Eye (tissue), 1 donor: ENCODE measurements at places on chromosomes 16 and 17.

DNA sequence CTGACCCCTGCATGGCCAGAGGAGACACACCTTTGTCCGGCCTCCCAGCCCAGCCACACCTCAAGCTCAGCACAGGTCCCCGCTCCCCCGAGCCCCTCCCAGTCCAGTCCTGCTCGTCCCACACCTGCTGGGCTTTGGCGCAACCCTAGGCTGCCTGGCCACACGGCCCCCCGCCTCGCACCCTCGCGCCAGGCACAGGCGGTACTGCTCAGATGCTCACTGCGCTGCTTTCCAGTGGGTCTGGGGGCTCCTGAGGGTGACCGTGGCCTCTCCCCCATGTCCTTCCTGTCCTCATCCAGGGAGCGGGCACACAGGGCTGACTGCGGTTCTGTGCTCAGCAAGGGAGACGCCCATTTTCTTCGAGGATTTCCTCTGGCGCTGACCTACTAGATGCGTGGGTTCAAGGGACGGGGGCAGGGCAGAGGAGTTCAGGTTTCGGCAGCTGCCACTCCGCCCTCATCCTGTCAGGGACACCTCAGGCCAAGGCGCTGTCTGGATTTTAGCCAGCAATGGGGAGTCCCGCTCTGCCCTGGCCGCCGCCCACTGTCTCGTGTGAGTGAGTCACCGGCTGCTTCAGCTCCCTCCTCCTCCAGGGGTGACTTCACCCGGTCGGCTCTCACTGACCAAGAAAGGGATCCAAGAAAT is 118.0 kb upstream of the ZNF469 start:
- peak; percentile 62 for DNase-seq

- DNase-seq, result no peak
Measured at GRCh38 chr16:2046893-2047329, 723 bp downstream of the NTHL1 start.

- peak; percentile 21 for DNase-seq
Measured at GRCh38 chr17:47621293-47622179, 28.2 kb upstream of the KPNB1 start.

- DNase-seq, result no peak
Measured at GRCh38 chr17:74814453-74814852, 38.3 kb upstream of the NAT9 start.

DNA sequence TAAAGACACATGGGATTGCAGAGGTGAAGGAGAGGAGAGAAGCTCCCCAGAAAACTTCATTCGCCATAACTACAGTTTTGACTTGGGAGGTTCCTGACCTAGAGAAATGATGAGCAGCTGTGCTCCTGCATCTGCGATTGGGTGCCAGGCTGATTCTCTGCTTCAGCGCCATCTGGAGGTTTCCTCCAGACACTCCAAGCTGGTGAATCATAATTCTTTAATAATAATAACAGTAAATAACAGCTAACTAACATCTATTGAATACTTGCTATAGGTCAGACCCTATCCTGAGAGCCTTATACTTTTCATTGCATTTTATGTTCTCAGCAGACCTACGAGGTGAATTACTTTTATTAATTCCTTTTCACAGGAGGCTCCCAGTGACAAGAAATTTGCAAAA is 575.8 kb downstream of the TOX3 start:
- peak; percentile 57 for DNase-seq

DNA sequence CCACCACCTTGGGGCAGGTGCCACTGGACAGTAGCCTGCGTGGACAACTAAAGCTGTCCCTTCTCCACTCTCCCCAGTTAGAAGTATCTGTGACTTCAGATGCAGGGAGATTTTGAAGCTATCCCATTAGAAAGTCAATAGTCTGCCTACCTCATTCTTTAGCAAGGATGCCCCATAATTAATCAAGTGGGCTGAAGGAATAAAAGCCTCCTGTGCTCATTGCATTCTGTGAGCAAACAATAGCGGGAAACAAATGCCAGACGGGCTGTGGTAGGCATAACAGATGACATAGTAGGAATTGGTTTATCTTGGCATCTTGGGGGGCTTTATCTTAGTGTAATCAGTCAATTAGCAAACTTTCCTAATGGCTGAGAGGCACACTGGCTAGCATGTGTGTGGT is 96.7 kb upstream of the HSBP1 start:
- no peak for DNase-seq

DNA sequence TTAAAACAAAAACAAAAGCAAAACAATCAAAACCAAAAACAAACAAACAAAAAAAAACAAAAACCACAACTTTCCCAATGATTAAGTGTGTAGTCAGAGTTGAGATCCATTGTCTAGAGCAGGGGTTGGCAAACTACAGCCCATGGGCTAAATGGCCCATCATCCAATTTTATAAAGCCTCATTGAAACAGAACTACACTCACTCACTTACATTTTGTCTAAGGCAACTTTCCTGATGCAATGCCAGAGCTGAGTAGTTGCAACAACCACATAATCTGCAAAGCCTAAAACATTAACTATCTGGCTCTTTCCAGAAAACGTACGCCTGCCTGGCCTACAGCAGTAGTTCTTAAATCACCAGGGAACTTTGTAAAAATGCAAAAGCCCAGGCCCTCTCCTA is 124.1 kb downstream of the SOX9 start:
- no peak for DNase-seq

- no peak for DNase-seq
Measured at GRCh38 chr17:77572065-77572601, 386.4 kb upstream of the TNRC6C start.

GRCh38 chr16:72107371-72107770 is 13.7 kb downstream of the DHX38 start:
- no peak for DNase-seq

GRCh38 chr16:21088646-21089538 is 61.8 kb downstream of the DNAH3 start:
- no peak for DNase-seq
